ENCODE measurements at places on chromosomes 13 and 19.

GRCh38 chr19:47756953-47757608 lies 11.7 kb downstream of the NOP53 start:
- DNase-seq = no peak

DNA sequence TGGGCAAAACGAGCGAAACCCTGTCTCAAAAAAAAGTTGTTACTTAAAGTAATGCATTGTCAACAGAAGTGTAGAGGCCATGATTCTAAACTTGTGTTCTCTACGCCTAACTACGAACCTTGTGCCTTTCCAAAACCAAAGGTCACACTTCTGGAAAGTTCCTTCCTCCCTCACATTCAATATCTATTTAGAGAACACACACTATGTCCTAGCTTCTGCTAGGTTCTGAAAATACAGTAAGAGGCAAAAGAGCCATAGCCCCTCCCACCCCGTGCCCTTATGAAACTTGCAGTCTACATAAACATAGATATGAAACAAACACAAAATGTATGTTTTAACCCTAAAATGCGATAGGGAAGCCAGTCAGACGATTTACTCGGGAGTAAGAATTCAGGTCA lies 36.4 kb downstream of the RNF6 start:
- no peak for DNase-seq

DNA sequence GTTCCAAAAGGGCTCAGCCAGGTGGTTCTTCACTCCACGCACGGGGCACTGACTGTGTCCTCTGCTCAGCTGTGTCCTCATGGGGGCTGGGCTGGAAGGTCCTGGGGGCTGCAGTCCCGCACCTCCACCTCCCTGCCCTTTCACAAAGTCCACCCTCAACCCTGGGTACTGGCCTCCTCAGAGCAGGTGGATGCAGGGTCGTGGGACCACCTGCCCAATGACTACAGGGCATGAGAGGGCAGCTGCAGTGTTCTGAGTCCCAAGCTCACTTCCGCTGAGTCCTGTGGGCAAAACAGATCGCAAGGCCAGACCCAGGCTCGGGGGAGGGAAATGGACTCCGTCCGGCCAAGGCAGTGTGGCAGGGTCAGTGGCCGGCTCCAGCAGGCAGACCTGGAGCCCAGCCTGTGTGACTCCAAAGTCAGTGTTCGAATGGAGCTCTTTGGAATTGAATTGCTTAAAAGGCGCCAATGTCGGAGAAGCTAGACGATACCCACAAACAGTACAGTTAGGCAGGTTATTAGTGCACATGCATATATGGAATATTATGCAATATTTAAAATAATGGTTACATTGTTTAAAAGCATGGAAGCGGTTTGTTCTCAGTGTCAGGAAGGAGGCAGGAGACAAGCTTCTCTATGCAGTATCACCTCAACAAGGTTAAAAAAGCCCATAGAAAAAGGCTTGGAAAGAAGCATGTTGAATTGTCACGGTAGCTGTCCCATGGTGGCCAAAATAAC lies 54.8 kb downstream of the MCF2L start:
- no peak for DNase-seq

DNA sequence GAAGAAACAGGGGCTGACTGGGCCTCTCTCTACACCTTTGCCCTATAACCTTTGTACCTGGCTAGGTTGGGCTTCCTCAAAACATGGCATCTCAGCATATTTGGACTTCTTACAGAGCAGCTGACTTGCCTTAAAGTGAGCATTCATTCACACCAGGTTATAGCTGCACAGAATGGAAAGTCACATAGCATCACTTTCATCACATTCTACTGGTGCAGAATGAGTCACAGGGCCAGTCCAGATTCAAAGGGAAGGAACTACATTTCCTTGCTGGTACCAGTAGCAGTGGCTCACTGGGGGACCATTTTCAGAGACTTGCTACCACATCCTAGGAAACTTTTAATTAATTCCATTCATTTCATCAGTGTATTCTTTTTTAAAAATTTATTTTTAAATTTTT lies 20.3 kb upstream of the TPTE2 start:
- no peak for DNase-seq

DNA sequence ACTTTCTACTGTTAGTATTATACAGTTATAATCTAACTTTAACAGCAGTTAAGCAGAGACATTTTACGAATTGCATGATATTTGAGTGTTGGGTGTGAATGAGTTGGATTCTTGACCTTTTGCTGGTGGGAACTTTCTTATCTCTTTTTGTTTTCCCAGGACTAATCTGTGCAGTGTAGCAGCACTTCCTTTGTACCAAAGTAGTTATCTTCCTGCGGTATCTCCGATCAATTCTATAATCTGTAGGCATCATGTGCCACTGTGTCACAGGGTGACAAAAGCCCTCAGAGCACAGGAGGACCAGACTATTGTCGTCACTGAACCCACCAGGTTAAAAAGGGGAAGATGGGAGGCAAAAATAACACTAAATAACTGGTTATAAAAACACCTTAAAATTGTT lies 823.5 kb downstream of the GPC5 start:
- DNase-seq = no peak

GRCh38 chr19:27753622-27754021 lies 1459.3 kb downstream of the UQCRFS1 start:
- DNase-seq = no peak
